ENCODE measurements at places on chromosomes 6 and 20. TPM values are rescaled to one million over a fixed set of nuclear protein-coding genes. Genes with fewer than 3 reads are reported as not detected.
A peak's percentile ranks its signal among the peaks of the same experiment; 100 is the strongest.

DNA sequence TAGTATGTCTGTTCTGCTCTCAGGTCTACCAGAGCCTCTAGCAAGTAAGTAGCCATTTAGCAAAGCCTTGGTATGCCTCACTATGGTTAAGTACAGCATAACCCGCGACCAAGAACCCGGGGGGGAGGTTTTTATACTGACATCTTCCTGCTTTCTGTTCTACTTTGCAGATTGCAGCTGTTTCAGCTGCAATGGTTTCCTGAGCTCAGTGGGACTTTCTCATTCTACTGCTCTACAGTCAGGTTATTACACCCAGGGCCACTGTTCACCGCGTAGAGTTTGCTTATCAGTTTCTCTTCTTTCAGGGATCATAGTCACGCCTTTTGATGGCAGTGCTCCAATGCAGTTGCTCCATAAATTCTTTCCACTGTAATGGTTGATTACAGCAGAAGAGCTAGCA is 631.3 kb downstream of the TFAP2A start:
- no peak for DNase-seq

TGM3 gene
- total RNA-seq: not detected

KHDC1 gene
- 2.9 TPM for total RNA-seq

DNA sequence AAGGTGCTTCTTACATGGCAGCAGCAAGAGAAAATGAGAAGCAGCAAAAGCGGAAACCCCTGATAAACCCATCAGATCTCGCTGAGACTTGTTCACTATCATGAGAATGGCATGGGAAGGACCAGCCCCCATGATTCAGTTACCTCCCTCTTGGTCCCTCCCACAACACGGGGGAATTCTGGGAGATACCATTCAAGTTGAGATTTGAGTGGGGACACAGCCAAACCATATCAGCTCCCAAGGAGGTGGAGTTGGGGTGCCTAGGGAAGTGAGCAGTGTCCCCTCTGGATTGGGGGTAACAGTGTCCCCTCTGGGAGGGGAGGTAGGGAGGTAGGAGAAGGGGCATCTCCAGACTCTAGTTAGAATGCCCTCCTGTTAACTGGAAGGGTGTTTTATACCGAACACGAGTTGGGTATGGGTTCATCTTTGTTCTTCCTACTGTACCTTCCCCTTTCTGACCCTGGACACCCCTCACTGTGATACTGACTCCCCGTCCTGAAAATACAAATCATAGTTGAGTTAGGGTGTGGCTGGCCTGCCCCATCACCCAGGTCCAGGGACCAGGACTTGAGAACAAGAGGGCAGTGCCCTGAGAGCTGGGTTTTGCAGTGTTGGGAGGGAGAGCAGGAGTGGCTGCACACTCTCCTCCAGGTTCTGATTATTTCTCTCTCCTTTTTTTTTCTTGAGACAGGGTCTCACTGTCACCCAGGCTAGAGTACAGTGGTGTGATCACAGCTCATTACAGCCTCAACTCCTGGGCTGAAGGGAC is 62.0 kb downstream of the EFCAB8 start:
- no peak for DNase-seq

- no peak for DNase-seq
Measured at GRCh38 chr6:150967910-150968309, 102.4 kb downstream of the MTHFD1L start.

DNA sequence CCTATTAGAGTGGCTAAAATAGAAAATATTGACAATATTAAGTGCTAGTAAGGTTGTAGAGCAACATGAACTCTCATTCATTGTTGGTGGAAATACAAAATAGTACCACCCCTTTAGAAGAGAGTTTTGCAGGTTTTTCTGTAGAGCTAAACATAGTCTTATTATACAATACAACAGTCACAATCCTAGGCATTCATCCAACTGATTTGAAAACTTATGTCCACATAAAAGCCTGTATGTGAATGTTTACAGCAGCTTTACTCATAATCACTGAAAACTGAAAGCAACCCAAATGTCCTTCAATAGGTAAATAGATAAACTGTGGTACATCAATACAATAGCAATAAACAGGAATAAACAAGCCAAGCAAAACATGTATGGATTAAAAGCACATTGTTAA is 162.6 kb upstream of the PRND start:
- no peak for DNase-seq

DNA sequence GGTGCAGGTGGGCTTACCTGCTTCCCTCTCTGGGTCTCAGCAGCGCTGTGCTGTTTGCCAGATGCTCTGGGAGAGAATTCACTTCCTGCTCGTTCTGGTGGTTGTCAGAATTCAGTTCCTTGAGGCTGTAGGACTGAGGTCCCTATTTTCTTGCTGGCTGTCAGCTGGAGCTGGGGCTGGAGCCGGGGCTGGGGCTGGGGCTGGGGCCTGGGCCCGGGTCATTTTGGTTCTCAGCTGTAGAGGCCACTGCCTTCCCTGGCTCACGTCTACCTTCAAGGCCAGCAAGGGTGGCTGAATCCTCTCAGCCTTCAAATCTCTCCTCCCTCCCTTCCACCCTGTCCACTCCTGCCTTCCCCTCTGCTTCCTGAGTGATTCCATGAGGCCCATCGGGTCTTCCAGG is 16.8 kb upstream of the PHACTR3 start:
- no peak for DNase-seq

- DNase-seq: peak; percentile 62
Measured at GRCh38 chr20:25389858-25390537, 637 bp downstream of the ABHD12 start.

GRCh38 chr6:151442371-151442770 is 9.6 kb downstream of the RMND1 start:
- no peak for DNase-seq

- DNase-seq: no peak
Measured at GRCh38 chr6:69994251-69994650, 127.9 kb downstream of the COL19A1 start.

GRCh38 chr6:35731414-35731735 is 5.5 kb upstream of the ARMC12 start:
- DNase-seq: peak; percentile 90

SLC22A2 gene
- 0.82 TPM for total RNA-seq

GRCh38 chr20:34945315-34946077 is 10.1 kb downstream of the GSS start:
- DNase-seq: no peak

All from frontal cortex (tissue), 4 donors.